ENCODE measurements at places on chromosomes 5 and 9.

DNA sequence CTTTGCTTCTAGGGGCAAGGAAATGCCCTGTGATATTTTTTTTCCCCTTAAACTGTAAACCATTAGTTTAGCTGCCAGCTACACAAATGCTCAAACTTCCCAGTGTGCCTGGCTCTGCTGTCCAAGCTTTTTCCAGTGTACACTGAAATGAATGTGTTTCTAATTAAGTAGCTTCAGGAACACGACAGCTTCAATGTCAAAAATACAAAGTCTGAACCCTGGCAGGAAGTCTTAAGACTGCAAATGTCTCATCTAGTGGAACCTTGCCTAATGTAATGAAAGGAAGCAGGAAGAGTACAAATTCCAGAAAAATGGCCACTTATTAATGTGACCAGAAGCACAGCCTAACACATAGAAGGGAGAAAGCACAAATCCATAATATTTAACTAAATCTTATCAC, 255.2 kb downstream of the CRB2 start:
- no peaks in the 10 kb centered on the region for H3K4me1 ChIP-seq
- no peaks in the 10 kb centered on the region for H3K27me3 ChIP-seq
- no peaks in the 10 kb centered on the region for H3K36me3 ChIP-seq

DNA sequence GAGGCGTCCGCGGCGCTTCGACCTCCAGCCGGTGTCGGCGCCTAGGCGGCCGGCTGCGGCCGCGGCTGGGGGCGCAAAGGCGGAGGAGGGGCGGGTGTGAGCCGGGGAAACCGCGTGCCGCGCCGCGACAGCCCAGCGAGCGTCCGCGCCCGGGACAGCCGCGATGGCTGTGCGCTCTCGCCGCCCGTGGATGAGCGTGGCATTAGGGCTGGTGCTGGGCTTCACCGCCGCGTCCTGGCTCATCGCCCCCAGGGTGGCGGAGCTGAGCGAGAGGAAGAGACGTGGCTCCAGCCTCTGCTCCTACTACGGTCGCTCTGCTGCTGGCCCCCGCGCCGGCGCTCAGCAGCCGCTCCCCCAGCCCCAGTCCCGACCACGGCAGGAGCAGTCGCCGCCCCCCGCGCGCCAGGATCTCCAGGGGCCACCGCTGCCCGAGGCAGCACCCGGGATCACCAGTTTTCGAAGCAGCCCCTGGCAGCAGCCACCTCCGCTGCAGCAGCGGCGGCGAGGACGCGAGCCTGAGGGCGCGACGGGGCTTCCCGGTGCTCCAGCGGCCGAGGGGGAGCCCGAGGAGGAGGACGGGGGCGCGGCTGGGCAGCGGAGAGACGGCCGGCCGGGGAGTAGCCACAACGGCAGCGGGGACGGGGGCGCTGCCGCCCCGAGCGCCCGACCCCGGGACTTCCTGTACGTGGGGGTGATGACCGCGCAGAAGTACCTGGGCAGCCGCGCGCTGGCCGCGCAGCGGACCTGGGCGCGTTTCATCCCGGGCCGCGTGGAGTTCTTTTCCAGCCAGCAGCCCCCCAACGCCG, 605 bp downstream of the CHSY3 start:
- DNase-seq, result no peak
- H3K27ac ChIP-seq, result no peak overlapping the region
- H3K4me1 ChIP-seq, result peaks cover 14% of the 10 kb centered on the region

DNA sequence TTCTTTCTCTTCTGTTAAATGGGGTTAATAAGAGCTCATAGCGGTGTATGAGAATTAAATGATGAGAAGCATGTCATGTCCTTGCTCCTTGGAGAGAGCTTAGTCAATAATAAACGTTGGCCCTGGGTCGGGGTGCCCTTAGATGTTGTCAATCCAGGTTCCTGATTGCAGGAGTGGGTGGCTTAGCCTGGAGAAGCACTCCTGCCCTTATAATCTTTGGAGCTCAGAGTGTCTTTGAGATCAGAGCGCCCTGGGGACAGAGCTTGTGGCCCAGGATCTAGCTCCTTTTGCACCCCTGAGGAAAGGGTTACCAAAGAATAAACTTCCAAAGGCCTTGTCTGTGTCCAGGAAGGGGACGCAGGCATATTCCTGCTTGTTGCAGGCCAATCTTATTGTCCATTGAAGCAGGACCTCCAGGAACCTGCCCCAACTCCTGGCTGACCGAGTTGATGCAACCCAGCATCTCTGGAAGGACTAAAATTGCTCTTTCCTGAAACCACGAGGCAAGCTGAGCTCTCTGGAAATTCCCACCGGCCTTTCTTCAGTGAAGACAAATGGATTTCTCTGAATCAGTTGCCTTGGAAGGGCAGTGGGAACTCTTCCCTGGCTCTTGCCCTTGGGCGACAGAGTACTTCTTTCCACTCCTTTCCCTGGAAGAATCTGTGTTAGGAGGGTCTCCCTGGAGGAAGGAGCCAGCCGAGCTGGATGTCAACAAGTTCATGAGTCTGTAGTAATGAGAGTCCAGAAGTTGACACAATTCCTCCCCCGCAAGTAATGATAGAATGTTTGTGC, 6.4 kb upstream of the AMBP start:
- no peaks in the 10 kb centered on the region for H3K36me3 ChIP-seq
- H3K4me1 ChIP-seq, result no peaks in the 10 kb centered on the region
- no peaks in the 10 kb centered on the region for H3K27me3 ChIP-seq
- H3K27ac ChIP-seq, result no peak overlapping the region

- no peak overlapping the region for H3K27ac ChIP-seq
- H3K4me3 ChIP-seq, result no peak overlapping the region
- H3K36me3 ChIP-seq, result no peaks in the 10 kb centered on the region
- no peak for DNase-seq
- H3K4me1 ChIP-seq, result no peaks in the 10 kb centered on the region
- peaks cover 53% of the 10 kb centered on the region for H3K27me3 ChIP-seq
These were observed 18.6 kb upstream of the PITX1 start for GRCh38 chr5:135052511-135053145.

DNA sequence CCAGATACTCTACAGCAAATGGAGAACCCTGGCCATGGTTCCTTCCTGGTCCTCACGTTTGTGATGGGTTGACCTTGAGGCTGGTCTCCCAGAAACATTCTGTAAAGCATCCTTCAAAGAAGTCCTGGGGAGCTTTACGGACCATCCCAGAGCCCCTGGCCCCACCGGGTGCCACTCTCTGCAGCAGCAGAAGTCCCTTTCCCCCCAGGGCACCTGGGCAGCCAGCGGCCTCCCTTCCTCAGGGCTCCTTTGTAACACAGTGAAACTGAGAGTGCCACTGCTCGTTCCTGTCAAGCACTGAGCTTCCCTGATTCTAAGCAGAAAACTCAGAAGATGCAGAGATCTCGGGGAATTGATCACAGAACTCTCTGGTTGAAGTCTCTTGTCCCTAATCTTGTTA, 104.3 kb downstream of the ENTREP1 start:
- no peaks in the 10 kb centered on the region for H3K27me3 ChIP-seq
- no peak overlapping the region for H3K27ac ChIP-seq
- no peaks in the 10 kb centered on the region for H3K36me3 ChIP-seq
- no peak overlapping the region for H3K4me3 ChIP-seq

GRCh38 chr5:167205881-167206280, 1085.6 kb upstream of the WWC1 start:
- H3K36me3 ChIP-seq, result no peaks in the 10 kb centered on the region
- H3K27ac ChIP-seq, result no peak overlapping the region
- H3K4me1 ChIP-seq, result no peaks in the 10 kb centered on the region
- H3K27me3 ChIP-seq, result no peaks in the 10 kb centered on the region

GRCh38 chr5:171386006-171386671, 1.5 kb upstream of the NPM1 start:
- peaks cover 8% of the 10 kb centered on the region for H3K27me3 ChIP-seq
- no peak for DNase-seq
- peak overlapping the region; percentile 97 for H3K4me3 ChIP-seq
- peak overlapping the region; percentile 29 for H3K27ac ChIP-seq
- H3K4me1 ChIP-seq, result peaks cover 35% of the 10 kb centered on the region

GRCh38 chr5:140561753-140562523, 2.5 kb downstream of the APBB3 start:
- H3K36me3 ChIP-seq, result peaks cover 20% of the 10 kb centered on the region
- H3K4me1 ChIP-seq, result peaks cover 46% of the 10 kb centered on the region

DNA sequence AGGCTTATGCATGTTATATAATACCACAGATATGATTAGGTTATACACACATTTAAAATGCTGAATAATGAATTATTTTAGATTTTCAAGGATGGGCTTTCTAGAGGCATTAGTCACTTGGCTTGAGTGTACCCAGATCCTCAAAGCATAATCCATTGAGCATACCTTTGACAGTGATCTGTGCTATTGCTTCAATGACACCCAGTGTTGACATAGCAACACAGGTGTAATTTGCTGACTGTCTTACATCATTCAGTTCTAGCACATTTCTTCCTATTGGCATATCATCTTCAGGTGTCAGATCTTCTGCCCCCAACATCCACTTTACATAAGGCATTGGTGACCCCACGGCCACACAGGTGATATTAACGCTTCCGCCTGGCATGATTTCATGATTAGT, 721.5 kb upstream of the DMAC1 start:
- no peak overlapping the region for H3K27ac ChIP-seq
- H3K27me3 ChIP-seq, result no peaks in the 10 kb centered on the region
- no peak for DNase-seq

DNA sequence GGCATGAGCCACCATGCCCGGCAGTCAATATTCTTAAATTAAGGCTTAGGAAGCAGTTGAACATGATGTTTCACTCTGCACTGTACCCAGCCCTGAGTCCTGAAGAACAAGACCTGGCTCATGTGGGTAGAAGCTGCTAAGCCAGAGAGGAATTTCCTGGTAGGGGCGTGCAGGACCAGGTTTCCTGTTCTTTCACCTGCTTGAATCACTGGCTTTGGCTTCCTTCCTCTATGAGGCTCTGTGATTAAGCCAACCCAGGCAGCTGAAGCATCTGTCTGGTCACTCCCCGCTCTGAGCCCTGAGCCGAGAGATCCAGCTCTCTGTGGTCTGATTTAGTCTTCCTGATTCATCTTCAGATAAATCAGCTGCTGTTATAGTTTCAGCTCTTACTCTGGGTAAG, 29.1 kb downstream of the CFAP77 start:
- no peaks in the 10 kb centered on the region for H3K4me1 ChIP-seq
- H3K4me3 ChIP-seq, result no peak overlapping the region
- no peak overlapping the region for H3K27ac ChIP-seq

DNA sequence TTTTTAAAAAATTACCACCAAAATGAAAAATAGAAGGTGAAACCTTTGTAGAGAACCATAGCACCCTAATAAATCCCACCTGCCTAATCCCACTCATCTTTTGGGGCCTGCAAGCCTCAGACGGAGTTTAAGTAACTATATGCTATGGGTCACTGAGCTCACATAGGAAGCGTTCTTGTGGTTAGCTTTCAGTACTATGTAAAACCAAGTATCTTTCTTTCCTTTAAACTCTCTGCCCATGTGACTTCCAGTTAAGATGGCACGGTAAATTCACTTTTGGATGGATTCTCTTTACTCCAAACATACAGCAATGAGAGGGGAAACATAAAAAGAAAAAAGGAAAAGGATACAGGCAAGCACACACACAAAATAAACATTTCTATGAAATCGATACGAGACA, 50.9 kb downstream of the FANCC start:
- H3K27ac ChIP-seq, result peak overlapping the region; percentile 91
- peaks cover 4% of the 10 kb centered on the region for H3K36me3 ChIP-seq
- peak overlapping the region; percentile 64 for H3K4me3 ChIP-seq
- peaks cover 54% of the 10 kb centered on the region for H3K4me1 ChIP-seq

DNA sequence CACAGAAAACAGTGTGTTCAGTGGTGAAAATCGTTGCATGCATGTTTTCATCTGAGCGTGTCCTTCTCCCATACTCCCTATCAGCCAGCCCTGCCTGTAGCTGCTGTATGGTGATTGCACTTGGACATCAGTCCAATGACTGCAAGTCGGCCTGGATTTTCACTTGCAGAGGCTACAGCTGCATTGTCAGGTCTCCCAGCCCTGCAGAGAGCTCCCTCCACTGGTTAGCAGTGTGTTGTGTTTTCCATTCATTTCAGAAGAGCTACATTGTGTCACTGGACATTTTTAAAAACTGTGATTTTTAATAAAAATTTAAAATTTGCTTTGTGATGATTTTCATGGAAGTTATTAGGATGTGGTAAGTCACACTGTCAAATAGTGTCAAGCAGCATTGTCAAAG, 96.6 kb downstream of the SYK start:
- H3K36me3 ChIP-seq, result no peaks in the 10 kb centered on the region
- H3K27ac ChIP-seq, result no peak overlapping the region
- H3K27me3 ChIP-seq, result peaks cover 4% of the 10 kb centered on the region
- H3K4me1 ChIP-seq, result no peaks in the 10 kb centered on the region
- no peak overlapping the region for H3K4me3 ChIP-seq

- no peak overlapping the region for H3K4me3 ChIP-seq
- H3K36me3 ChIP-seq, result no peaks in the 10 kb centered on the region
- H3K27ac ChIP-seq, result no peak overlapping the region
- no peaks in the 10 kb centered on the region for H3K27me3 ChIP-seq
- no peak for DNase-seq
These were observed 134.9 kb upstream of the ADCY2 start for GRCh38 chr5:7261049-7261448.

DNA sequence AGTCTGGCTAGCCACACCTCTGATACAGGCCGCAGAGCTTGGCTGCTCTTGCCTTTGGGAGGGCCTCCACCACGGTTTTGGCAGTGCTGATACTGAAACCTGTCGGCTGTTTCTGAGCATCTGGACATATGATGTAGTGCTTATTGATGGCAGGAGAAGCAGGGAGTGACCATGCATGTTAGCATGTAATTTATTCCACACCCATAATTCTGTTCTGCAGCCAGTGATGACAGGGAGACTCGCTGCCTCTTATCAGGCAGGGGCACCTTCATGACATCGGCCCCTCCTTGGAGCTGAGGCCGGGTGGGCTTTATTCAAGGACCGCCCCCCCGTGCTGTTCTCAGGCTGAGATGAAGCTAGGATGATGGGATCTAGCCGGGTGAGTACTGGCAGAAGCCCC, 49.0 kb downstream of the OLFM1 start:
- no peak overlapping the region for H3K4me3 ChIP-seq

- DNase-seq, result peak; percentile 52
- peak overlapping the region; percentile 79 for H3K4me3 ChIP-seq
- H3K27me3 ChIP-seq, result no peaks in the 10 kb centered on the region
- peaks cover 18% of the 10 kb centered on the region for H3K4me1 ChIP-seq
- H3K27ac ChIP-seq, result peak overlapping the region; percentile 23
These were observed 9.1 kb upstream of the URM1 start for GRCh38 chr9:128361986-128362646.

DNA sequence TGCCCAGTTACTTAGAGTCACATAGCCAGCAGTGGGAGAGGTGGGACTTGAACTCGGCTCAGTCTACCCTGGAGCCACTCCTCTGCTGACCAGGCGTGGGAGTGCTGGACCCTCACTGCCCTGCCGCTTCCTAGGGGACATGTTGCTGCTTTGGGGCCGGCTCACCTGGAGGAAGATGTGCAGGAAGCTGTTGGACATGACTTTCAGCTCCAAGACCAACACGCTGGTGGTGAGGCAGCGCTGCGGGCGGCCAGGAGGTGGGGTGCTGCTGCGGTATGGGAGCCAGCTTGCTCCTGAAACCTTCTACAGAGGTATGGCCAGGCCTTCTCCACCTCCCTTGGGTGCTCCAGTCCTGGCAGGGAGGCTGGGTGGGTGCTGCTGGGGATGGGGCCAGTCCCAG, 3.4 kb upstream of the CACFD1 start:
- no peak for DNase-seq
- peaks cover 5% of the 10 kb centered on the region for H3K27me3 ChIP-seq
- no peak overlapping the region for H3K4me3 ChIP-seq
- no peak overlapping the region for H3K27ac ChIP-seq
- no peaks in the 10 kb centered on the region for H3K4me1 ChIP-seq

GRCh38 chr5:6827526-6828219, 114.4 kb downstream of the TENT4A start:
- H3K36me3 ChIP-seq, result no peaks in the 10 kb centered on the region
- H3K4me1 ChIP-seq, result peaks cover 56% of the 10 kb centered on the region
- H3K4me3 ChIP-seq, result peak overlapping the region; percentile 76
- DNase-seq, result peak; percentile 46
- peaks cover 5% of the 10 kb centered on the region for H3K27me3 ChIP-seq
- peak overlapping the region; percentile 84 for H3K27ac ChIP-seq

Data from activated T-helper 1 cell treated with anti-CD3 and anti-CD28 coated beads, Interleukin-12 subunit alpha, Interleukin-12 subunit beta, Interleukin-2, Interleukin-4 antibody, amounts not matched to agents 30 ng/mL and 10 ng/mL and 1 ng/mL, durations not matched to agents 14 hours and 24 hours and 36 hours (primary cell).